ENCODE measurements at places on chromosomes 3 and 15.

DNA sequence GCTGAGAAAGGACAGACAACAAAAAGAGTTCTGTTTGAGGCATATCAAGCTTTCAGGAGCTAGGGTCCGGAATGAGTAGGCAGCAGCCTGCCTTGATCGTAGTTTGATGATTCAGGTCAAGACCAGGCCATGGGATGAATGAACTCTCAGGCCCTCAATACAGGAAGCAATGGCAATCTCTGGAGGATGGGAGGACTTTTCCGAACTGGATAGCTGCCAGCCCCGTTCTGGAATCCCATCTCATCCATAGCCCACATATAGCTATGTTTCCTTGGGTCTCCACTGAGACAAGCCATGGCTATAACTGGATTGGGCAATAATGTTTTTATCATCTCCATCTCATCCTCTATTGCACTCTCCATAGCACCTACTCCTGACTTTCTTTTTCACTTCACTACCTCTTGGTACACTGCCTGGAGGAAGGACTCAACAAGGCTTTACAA, 12.8 kb downstream of the AHSG start:
- H3K4me1 ChIP-seq, result no peaks in the 10 kb centered on the region
- H3K27ac ChIP-seq, result no peak overlapping the region
- no peak overlapping the region for H3K4me3 ChIP-seq

DNA sequence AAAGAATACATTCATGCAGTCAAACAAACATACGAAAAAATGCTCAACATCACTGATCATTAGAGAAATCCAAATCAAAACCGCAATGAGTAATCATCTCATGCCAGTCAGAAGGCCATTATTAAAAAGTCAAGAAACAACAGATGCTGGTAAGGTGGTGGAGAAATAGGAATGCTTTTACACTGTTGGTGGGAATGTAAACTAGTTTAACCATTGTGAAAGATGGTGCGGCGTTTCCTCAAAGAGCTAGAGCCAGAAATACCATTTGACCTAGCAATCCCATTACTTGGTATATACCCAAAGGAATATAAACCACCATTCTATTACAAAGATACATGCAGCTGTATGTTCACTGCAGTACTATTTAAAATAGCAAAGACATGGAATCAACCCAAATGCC, 330.4 kb downstream of the EDEM1 start:
- DNase-seq, result no peak
- H3K36me3 ChIP-seq, result no peaks in the 10 kb centered on the region
- H3K27me3 ChIP-seq, result no peaks in the 10 kb centered on the region
- no peak overlapping the region for H3K27ac ChIP-seq
- H3K4me1 ChIP-seq, result no peaks in the 10 kb centered on the region

GRCh38 chr3:133531981-133532380, 41.5 kb upstream of the CDV3 start:
- H3K27me3 ChIP-seq, result no peaks in the 10 kb centered on the region
- DNase-seq, result no peak
- H3K4me3 ChIP-seq, result no peak overlapping the region
- H3K36me3 ChIP-seq, result no peaks in the 10 kb centered on the region
- no peak overlapping the region for H3K27ac ChIP-seq
- H3K4me1 ChIP-seq, result no peaks in the 10 kb centered on the region

DNA sequence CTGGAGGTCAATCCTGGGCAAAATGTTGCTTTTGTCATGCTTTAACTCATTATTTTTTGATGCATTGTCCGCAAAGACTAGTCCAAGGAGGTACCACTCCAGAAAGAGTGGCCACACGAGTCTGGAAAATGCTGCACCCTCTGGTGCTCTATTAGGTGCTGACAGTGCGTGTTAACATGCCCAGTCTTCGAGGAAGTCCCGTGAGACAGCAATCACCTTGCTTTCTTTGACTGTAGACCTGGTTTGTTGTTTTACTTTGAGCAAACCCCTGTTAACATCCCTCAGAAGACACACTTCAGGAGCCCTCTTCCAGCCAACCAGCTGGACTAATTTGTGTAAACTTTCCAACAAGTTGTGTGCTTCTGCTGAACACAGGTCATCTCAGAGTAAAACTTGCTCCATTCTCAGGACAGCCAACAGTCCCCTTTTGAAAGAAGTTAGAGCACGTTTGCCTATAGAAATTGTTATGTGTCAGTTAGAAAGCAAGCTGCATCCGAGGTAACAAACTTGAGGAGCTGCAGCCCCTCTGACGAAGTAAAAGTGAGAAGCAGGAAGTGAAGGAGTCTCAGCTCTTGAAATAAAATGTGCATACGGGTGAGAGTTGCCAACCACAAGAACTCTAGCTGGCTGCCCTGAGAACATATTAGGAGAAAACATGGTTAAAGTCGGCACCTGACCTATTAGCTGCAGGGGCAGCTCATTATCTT, 205.0 kb downstream of the LPP start:
- peak overlapping the region; percentile 45 for H3K27ac ChIP-seq
- DNase-seq, result peak; percentile 11
- no peaks in the 10 kb centered on the region for H3K36me3 ChIP-seq
- peak overlapping the region; percentile 8 for H3K4me3 ChIP-seq

DNA sequence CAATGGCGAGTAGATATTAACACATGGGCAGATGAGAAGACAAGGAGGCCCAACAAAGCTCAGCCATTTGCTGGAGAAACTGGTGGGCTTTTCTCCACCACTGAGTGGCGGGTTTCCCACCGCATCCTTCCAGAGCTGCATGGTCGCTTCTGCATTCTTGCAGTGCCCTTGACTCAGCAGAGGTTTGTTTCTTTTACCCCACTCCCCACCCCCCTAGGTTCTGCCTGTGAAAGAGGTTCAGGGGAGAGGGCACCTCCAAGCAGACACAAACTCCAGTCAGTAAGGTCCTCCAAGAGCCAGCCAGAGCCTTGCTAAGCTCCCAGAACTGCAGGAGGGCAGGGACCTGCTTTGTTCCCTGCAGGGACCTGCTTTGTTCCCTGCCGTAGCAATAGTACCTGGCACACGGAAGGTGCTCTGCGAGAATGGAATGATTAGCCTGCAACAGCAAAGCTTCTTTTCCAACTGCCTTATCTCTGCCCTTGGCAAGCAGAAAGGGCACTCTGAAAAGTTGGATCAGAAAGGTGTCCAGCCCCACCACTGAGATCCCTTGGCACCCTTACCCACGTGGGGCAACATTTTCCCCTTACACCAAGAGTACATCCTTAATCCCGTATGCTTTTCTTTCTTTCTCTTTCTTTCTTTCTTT, 1.4 kb downstream of the PAQR5 start:
- no peak overlapping the region for H3K27ac ChIP-seq
- DNase-seq, result no peak
- H3K27me3 ChIP-seq, result peaks cover 10% of the 10 kb centered on the region
- no peaks in the 10 kb centered on the region for H3K36me3 ChIP-seq
- no peaks in the 10 kb centered on the region for H3K4me1 ChIP-seq

GRCh38 chr15:55860468-55860867, 117.5 kb upstream of the PRTG start:
- H3K27me3 ChIP-seq, result no peaks in the 10 kb centered on the region
- no peak overlapping the region for H3K27ac ChIP-seq

GRCh38 chr3:4512895-4513616, 19.9 kb downstream of the ITPR1 start:
- no peak overlapping the region for H3K4me3 ChIP-seq
- H3K27me3 ChIP-seq, result no peaks in the 10 kb centered on the region

- H3K36me3 ChIP-seq, result no peaks in the 10 kb centered on the region
- no peaks in the 10 kb centered on the region for H3K27me3 ChIP-seq
- H3K27ac ChIP-seq, result no peak overlapping the region
Measured at GRCh38 chr15:83115831-83116565, 8.6 kb downstream of the TM6SF1 start.

DNA sequence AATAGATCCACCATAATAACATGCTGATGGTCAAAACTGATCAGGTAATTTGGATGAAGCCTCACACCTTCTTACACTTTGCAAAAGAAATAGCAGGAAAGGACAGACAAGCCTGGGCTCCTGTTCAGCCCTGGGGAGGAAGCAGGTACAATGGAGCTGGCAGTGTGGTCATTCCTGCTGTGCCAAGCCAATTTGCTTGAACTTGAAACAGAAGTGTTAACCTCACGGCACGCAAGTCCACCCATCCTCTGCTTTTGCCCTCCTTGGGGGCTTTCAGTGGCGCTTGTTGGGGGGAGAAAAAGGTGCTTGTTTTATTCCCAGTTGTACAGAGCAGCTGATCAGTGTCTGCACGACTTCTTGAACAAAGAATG, 36.8 kb upstream of the RFTN1 start:
- H3K4me3 ChIP-seq, result no peak overlapping the region
- no peaks in the 10 kb centered on the region for H3K27me3 ChIP-seq
- no peak overlapping the region for H3K27ac ChIP-seq
- no peak for DNase-seq

DNA sequence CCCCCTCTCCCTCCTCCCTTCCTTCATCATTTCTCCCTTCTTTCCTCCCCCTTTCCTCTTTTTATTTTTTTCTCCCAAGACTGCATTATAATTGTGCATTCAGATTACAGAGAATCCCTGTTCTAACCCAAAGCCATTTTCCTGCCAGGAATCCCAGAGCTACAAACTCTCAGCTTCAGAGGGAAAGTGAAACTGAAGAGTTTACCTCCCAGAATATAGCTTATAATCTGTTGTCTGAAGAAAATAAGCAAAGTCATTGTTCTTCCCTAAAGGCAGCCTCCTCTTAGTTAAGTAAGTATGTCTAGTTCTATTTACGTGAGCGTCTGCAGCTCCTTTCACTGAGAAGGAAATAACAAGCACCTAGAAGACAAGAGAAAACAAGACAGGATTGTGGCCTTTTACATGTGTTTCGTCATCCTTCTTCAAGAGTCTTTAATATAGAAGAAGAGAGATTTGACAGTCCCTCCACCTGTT, 97.2 kb downstream of the CHST2 start:
- H3K27me3 ChIP-seq, result no peaks in the 10 kb centered on the region
- H3K27ac ChIP-seq, result peak overlapping the region; percentile 26
- peak overlapping the region; percentile 32 for H3K4me3 ChIP-seq
- peak; percentile 18 for DNase-seq
- H3K36me3 ChIP-seq, result no peaks in the 10 kb centered on the region

GRCh38 chr3:196792771-196793170, 53.1 kb downstream of the PAK2 start:
- H3K27ac ChIP-seq, result no peak overlapping the region
- no peak for DNase-seq
- no peaks in the 10 kb centered on the region for H3K4me1 ChIP-seq
- H3K4me3 ChIP-seq, result no peak overlapping the region

GRCh38 chr3:187999821-188000220, 154.1 kb upstream of the LPP start:
- no peak overlapping the region for H3K27ac ChIP-seq
- H3K36me3 ChIP-seq, result no peaks in the 10 kb centered on the region
- H3K4me3 ChIP-seq, result peak overlapping the region; percentile 40
- H3K27me3 ChIP-seq, result no peaks in the 10 kb centered on the region

DNA sequence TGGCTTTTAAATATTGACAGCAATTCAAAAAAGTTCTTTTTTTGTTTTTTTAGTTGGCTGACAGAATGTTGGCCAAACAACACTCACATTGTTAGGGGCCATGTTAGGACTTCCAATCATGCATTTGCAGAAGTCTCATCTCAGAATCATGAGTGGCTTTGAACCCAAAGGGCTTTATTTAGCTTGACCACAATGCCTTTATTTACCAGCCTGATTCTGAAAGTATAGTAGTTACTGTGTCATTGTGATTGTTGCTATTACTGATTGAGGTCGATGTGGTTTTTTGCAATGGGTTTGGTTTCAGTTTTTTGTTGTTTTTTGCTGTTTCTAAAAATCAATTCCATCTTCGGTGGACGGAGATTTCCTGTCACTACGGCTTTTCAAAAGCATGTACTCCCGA, 7.2 kb downstream of the GLDN start:
- no peaks in the 10 kb centered on the region for H3K36me3 ChIP-seq
- no peak overlapping the region for H3K27ac ChIP-seq
- no peak for DNase-seq

DNA sequence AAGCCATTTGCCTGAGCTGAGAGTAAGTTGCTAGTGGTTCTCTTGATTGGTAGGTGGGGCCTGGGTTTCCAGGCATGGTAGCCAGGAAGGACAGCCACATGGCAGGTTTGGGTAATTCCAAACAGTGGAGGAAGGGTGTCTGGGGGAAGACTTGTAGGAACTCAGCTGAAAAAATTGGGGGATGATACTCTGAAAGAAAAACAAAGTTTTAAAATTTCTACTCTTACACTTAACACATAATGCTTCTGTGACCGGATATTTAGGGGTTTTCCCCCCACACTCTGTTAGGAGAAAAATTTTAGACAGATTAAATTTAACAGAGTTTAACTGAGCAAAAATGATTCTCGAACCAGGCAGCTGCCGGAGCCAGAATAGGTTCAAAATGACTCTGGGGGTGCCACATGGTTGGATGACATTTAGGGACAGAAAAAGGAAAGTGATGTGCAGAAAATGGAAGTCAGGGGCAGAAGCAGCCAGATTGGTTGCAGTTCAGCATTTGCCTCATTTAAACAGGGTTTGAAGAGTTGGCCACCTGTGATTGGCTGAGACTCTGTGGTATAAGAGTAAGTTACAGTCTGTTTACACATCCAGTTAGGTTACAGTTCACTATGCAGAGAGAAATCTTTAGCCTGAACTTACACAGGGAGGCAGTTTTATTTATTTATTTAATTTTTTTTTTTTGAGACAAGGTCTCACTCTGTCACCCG, 8.1 kb downstream of the B2M start:
- peak; percentile 70 for DNase-seq
- H3K27me3 ChIP-seq, result no peaks in the 10 kb centered on the region
- peaks cover 45% of the 10 kb centered on the region for H3K36me3 ChIP-seq
- H3K4me1 ChIP-seq, result peaks cover 86% of the 10 kb centered on the region
- peak overlapping the region; percentile 77 for H3K27ac ChIP-seq

GRCh38 chr3:155737844-155738460, 6.9 kb downstream of the PLCH1 start:
- H3K4me1 ChIP-seq, result no peaks in the 10 kb centered on the region
- H3K27me3 ChIP-seq, result no peaks in the 10 kb centered on the region
- H3K36me3 ChIP-seq, result no peaks in the 10 kb centered on the region
- no peak overlapping the region for H3K4me3 ChIP-seq

DNA sequence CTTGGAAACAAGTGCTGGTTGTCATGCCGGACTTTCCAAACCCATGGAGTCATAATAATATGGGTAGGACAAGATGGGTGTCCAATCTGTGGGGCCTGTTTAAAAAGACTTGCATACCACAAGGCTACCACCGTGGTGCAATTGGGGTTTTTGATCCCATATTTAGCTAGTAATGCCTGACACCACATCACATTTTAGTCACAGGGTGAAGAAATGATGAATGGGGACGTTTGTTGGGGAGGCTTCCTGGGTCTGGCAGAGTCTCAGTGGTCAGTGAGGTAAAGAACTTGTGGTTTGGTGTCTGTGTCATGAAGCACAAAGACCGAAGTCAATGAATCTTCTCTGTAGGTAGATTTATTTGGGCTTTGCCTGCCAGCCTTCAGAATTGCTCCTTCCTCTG, 31.0 kb downstream of the P3H2 start:
- H3K27ac ChIP-seq, result no peak overlapping the region
- H3K36me3 ChIP-seq, result no peaks in the 10 kb centered on the region
- H3K4me1 ChIP-seq, result no peaks in the 10 kb centered on the region
- no peak for DNase-seq
- H3K4me3 ChIP-seq, result no peak overlapping the region
